Activated gamma-delta T cell treated with Interleukin-2 at 50 U/mL for 16 hours (primary cell): ENCODE measurements at places on chromosomes 1 and 21.

GRCh38 chr1:56199956-56200355 is 379.4 kb downstream of the PLPP3 start:
- DNase-seq = no peak

- DNase-seq = no peak
Measured at GRCh38 chr1:245679821-245680780, 525.3 kb downstream of the KIF26B start.

DNA sequence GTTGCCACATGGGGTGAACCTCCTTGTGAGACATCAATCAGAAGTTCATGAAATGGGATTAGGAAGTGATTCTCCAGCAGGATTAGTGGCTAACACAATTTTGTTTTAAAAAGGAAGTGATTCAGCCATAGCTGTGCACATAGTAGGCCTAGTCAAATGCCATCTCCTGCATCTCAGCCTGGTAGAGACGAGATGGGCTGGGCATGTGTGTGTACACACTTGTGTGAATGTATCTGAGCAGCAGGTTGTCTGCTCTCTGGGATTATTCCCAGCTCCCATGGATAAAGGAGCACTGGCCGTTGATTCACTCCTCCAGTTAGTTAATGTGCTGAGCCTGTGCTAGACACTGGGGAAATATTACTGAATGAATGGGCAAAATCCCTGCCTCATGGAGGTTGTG is 2.0 kb downstream of the FOXE3 start:
- DNase-seq = no peak

DNA sequence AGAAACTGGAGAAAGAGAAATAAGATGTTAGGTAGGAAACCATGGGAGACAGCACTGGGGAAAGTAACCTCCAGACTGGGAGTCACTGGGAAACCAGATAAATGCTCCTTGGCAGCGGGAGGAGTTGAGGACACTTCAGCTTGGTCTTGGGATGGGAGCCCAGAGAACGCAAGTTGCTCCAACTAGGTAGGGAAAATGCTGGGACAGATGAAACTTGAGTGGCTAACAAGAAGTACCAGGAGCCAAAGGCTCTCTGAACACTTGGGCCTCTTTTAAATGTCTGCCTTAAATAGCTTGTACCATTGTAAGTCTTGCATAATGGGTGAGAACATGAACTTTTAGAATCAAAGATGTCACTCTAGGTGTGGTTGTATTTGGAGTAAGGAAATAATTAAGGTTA is 3.0 kb downstream of the NMNAT1 start:
- no peak for DNase-seq

- DNase-seq = no peak
Measured at GRCh38 chr1:30695439-30695841, 27.9 kb downstream of the MATN1 start.

GRCh38 chr1:72322910-72323309 is 40.6 kb upstream of the NEGR1 start:
- no peak for DNase-seq

DNA sequence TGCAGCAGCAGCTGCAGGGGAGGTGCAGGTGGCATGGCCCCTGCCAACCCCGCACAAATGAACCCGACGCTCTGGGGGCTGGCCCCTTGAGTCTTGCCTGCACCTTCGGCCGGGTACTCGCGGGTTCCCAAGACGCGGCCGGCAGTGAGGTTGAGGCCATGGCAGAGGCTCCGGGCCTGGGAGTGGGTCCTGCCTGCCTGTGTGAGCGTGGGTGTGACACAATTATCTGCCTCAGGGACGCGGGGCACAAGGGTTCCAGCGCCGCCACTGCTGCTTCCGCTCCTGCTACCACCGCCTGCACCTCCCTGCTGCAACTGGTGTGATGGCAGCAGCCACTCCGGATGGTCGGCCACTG is 20.9 kb upstream of the TGFB2 start:
- no peak for DNase-seq

DNA sequence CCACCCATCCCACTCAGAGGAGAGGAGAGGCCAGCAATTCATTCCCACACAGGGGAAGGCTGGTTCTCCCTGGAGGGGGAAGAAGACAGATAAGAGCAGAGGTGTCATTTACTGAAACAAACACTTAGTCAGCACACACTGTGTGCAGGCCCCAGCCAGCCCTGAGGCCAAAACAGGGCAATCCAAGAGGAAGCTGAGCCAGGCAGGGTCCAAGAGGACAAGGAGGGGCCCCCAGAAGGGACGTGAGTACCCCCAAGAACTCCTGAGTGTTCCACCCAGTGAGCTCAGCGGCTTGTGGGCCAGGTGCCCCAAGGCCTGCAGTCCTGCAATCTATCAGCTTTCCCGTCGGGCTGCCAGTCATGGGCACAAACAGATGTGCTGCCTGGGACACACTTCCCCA is 15.8 kb downstream of the ADGRB2 start:
- DNase-seq = no peak

DNA sequence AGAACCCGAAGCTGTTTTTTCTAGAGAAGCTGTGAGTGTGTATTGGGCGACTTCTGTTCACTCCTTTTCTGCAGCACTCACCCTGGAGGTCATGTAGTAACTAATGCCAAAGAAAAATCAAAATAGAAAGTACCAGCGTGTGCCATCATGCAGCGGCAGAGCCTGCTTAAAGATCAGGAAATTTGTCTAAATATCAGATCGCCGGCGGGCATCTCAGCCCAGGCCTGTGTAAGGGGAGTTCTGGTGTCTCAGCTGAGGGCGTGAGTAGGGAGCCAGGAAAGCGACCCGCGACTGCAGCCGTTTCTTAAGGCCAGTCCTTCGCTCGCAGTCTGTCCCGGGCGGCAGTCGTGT is 768 bp downstream of the EDARADD start:
- no peak for DNase-seq

GRCh38 chr1:46556822-46557221 is 5.4 kb upstream of the KNCN start:
- no peak for DNase-seq

GRCh38 chr1:200518524-200518923 is 102.0 kb downstream of the KIF14 start:
- DNase-seq = no peak

DNA sequence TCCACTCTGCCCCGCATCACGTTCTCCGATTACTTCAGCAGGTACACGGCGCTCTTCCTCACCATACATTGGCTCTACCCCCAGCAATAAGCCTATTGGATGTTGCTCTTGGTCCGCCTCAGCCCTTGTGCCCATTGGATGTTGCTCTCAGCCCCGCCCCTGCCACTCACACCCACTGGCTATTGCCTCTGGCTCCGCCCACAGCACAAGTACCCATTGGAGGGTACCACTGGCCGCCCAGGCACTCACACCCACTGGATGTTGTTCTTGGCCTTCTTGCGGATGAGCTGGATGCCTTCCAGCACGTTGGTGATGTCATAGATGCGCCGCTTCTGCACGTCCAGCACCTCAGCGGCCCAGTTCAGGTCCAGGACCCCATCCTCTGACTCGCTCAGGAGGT is 9.4 kb downstream of the E2F2 start:
- DNase-seq = no peak

- no peak for DNase-seq
Measured at GRCh38 chr1:162357681-162358266, 18.9 kb downstream of the SPATA46 start.

- DNase-seq = no peak
Measured at GRCh38 chr21:15195104-15195503, 130.3 kb upstream of the NRIP1 start.

DNA sequence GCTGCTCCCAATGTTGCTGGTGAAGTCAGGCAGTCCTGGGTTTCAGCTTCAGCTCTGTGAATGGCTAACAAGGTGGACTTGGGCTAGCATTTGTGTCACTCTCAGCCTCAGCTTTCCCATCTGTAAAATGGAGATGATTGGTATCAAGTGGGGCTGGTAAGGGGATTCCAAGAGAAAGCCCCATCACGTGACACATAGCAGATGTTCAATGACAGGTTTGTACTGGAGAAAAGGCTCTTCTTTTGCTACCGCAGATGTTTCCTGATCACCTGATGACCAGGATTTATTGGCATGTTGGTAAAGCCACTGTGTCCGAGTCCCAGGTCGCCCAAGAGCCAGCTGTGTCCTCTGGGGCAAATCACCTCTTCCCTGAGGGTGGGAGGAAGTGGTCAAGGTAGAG is 335.0 kb downstream of the MATN1 start:
- no peak for DNase-seq

DNA sequence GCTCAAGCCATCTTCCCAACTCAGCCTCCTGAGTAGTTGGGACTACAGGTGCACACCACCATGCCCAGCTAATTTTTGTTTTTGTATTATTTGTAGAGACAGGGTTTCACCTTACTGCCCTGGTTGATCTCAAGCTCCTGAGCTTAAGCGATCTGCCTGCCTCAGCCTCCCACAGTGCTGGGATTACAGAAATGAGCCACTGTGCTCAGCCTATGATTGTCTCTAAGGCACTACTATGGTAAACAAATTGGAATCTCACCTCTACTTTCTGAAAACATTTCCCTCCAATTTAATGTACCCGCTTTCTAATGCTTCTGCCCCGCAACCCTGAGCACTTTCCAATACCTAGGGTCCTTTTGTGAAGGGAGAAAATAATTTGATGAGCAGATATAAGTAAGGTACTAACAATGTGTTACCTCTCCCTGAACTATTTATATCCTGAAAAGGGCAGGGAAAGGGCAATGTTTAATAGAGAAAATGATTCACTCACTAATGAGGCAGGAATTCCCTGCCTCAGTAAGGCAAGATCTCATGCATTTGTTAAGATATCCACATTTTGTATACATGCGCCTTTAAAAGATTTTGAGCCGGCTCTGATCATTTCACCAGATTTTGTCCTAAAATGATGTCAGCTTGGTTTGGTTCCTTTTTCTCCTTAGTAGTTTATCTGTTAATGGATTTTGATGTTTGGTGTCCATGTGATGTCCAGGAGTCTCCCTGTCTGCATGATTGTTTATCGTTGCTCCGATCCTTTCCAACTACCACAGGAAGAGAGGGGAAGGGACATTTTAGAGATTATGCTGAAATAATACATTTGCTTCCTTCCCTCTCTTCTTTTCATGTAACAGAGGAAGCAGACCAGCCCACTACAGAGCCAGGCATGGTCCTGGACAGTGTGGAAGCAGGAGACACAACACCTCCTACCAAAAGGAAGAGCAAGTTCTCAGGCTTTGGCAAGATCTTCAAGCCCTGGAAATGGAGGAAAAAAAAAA is 47.3 kb upstream of the RCC1 start:
- DNase-seq = no peak

- DNase-seq = no peak
Measured at GRCh38 chr1:64574301-64574700, 104.4 kb downstream of the CACHD1 start.

DNA sequence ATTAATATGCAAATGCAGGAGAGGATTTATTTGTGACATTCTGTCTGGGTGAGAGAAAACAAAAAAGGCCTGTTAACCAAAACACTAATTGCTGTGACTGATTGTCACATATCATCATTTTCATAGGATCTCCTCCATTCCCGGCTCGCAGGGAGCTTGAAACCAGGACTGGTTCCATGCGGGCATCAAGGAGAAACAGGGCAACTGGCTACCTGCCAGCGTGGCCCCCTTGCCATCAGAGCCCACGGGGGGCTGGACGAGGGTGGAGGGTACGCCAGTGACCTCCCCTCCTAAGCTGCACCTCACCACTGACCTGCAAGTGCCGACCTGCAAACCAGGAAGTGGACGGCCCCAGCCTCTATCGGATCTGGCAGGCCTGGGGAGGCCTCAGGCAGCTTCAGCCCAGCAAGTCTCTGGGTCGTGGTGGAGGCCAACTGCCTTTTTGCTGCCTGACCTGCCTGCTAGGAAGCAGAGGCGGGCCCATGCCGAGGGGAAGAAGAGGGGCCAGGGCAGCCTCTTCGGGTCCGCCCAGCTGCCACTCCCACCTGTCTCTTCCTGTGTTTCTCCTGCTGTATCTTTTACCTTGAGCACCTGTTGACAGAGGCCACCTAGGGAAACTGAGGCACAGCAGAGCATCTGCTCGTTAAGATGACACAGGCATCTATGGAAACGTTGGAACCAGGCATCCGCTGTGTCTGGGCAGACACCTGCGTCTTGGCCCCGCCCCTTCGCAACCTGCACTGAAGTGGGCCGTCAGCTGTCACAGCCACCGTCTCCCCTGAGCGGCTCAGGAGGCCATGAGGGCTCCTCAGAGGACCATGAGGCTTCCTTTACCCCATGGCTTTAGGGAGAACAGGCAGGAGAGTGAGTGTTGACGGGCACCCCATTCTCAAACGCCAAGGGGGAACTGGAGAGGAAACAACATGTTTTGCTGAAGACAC is 74.8 kb downstream of the CASZ1 start:
- DNase-seq = no peak

DNA sequence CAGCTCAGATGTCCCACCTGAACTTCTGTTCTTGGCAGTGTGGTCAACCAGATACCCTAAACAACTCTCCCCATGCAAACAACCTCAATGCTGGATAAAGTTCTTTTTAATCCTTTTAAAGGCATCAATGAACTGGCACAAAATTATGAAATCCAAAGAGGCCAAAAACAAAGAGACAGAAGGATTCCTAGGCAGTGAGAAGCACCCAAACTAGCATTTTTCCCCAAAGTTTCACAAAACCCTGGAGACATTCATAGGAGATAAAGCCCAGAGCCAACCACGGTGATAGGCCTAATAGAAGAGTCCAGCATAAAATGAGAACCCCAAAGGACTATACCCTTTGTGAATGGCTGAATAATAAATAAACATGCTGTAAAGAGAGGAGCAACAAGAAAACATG is 50.7 kb downstream of the MATN1 start:
- DNase-seq = no peak

DNA sequence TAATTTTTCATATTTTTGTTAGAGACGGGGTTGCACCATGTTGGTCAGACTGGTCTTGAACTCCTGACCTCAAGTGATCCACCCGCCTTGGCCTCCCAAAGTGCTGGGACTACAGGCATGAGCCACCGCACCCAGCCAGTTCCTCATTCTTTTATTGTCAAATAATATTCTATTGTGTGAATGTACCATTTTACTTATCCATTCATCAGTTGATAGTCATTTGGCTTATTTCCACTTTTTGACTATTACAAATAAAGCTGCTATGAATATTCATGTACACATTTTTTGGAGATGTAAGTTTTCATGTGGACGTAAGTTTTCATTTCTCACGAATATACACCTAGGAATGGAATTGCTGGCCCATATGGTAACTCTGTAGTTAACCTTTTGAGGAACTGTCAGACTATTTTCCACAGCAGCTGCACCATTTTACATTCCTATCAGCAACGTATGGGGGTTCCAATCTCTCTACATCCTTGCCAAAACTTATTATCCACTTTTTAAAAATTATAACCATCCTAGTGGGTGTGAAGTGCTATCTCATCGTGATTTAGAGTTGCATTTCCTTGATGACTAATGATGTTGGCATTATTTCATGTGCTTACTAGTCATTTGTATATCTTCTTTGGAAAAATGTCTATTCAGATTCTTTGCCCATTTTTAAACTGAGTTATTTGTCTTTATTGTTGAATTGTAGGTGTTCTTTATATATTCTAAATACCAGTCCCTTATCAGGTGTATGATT is 12.7 kb downstream of the PACC1 start:
- no peak for DNase-seq

GRCh38 chr1:44684525-44684924 is 10.0 kb downstream of the ARMH1 start:
- no peak for DNase-seq

- DNase-seq = no peak
Measured at GRCh38 chr1:64405833-64406232, 64.1 kb upstream of the CACHD1 start.
